NCI-H510A (cell line): ENCODE measurements at places on chromosomes 13 and 19.

GRCh38 chr19:49343123-49343522 lies 7.9 kb downstream of the CD37 start:
- DNase-seq, result no peak

DNA sequence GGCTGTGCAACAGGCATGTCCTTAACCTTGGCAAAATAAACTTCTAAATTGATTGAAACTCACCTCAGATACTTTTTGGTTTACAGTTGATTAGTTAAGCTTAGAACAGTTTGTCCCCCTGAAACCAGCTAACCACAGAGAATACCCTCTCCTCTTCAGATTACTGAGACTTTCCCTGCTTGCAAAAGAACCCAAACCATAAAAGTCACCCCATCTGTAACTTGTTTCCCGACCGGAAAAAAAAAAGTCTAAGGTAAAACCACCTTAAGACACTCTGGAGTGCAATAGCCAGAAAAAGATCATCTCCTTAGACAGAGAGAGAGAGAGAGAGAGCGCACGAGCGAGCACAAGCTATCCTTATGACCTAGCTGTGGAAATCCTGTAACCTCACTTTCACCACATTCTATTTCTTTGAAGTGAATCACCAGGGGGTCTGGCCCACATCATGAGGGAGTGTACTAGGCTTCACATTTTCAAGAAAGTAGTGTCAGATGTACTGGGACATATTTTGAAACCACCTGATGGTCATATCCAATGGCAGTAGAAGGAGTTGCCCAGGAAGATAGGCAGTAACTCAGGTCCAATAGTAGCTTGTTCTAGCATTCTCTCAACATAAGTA lies 11.1 kb upstream of the GTF2F2 start:
- DNase-seq, result no peak

DNA sequence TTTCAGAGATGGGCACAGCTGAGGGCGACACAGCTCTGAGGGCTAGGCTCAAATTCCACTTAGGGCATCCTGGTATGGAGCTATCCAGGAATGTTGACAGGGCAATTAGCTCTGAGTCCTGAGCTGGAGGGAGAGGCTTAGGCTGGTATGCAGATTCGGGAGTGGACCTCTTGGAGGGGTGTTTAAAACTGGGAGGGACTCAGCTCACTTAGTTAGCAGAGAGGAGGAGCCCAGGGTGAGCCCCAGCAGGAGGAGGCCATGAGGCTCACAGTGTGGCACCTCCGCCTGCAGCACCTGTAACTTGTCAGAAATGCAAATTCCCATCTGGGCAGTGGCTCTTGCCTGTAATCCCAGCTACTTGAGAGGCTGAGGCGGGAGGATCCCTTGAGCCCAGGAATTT lies 10.2 kb upstream of the NOP53 start:
- DNase-seq, result no peak

- DNase-seq, result no peak
These were observed 9.4 kb downstream of the SIRT6 start for GRCh38 chr19:4172861-4173473.

GRCh38 chr13:42056146-42056545 lies 7.7 kb downstream of the DGKH start:
- DNase-seq, result no peak

GRCh38 chr19:827710-828321 lies at the start of gene AZU1:
Gene AZU1 (plus strand): TSS chr19:827837. CDS start chr19:827847, 10 bp downstream.
- DNase-seq, result no peak

- no peak for DNase-seq
These were observed 4.7 kb downstream of the ALOX5AP start for GRCh38 chr13:30739761-30740642.

DNA sequence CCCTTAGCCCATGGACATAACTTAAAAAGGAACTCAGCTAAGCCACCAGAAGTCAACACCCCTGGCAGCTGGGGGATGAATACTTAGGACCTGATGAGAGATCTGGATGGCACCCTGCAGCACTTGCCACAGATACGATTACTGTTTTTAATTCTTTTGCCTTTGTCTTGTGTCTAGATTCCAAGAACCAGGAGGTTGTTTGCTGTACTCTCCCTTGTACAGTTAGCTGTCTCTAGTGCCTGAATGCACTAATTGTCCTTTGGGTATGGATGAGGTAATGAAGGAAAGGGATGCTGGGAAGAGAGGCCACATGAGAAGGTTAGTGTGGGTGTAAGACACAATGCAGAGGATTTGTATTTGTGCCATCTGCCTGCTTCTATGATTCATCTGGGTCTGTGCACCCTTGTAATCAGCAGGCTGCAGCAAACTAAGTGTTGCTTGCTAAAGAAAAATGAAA lies 385.8 kb downstream of the KCNRG start:
- no peak for DNase-seq

DNA sequence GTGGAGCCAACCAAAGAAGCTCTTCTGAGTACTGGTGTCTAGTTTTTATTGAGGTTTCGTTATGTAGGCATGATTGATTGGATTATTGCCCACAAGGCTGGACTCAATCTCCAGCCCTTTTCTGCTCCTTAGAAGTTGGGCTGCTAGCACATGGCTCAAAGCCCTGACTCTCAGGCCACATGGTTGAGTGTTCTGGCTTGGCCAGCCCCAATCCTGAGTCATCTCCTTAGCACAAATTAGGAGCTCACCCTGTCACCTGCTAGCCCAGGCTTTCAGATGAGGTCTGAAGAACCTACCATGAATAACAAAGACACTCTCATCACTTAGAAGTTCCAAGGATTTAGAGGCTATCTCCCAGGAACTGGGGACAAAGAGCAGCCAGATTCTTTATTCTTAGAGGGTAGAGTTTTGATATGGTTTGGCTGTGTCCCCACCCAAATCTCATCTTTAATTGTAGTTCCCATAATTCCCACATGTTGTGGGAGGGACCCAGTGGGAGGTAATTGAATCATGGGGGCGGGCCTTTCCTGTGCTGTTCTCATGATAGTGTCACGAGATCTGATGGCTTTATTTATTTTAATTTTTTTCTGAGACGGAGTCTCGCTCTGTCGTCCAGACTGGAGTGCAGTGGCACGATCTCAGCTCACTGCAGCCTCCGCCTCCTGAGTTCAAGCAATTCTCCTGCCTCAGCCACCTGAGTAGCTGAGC lies 11.3 kb downstream of the DPY19L3 start:
- DNase-seq, result no peak

DNA sequence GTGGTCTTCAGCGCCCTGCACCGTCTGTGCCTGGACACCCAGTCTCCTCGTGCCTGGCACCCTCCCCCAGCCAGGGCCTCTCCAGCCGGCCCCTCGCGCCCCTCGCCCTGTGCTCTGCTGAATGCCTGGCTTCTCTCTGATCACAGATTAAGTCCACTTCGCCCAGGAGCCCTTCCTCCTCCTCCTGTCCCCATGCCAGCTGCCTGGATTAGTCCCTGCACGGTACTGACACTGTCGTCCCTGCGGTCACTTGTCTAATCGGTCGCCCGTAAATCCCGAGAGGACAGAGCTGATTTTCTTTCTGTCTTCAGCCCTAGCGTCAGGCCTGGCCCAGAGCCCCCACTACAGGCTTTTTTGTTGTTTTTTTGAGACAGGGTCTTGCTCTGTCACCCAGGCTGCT lies 6.6 kb downstream of the THOP1 start:
- no peak for DNase-seq

GRCh38 chr13:41013835-41014234 lies 5.3 kb downstream of the ELF1 start:
- DNase-seq, result no peak

GRCh38 chr19:41957838-41958366 lies 1.2 kb downstream of the RABAC1 start:
- peak; percentile 72 for DNase-seq

- peak; percentile 36 for DNase-seq
These were observed 42.6 kb upstream of the ADGRL1 start for GRCh38 chr19:14248578-14249011.

- no peak for DNase-seq
These were observed 59.3 kb downstream of the ATP11A start for GRCh38 chr13:112748947-112749735.

GRCh38 chr19:28595722-28596480 lies 617.0 kb downstream of the UQCRFS1 start:
- no peak for DNase-seq

GRCh38 chr19:1445932-1446712 lies 3.8 kb upstream of the APC2 start:
- DNase-seq, result no peak

GRCh38 chr13:97567510-97568243 lies 133.7 kb downstream of the RAP2A start:
- DNase-seq, result no peak

DNA sequence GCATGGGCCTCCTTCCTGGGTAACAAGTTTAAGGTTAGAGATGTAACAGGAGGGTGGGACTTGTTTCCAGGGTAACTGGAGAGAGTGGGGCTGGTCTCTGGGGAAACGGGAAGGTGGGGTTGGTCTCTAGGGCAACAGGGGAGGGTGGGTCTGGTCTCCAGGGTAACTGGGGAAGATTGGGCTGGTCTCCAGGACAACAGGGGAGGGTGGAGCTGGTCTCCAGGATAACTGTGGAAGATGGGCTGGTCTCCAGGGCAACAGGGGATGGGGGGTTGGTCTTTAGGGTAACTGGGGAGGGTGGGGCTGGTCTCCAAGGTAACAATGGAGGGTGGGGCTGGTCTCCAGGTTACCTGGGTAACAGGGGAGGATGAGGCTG lies 36.5 kb downstream of the SPTBN4 start:
- DNase-seq, result no peak

DNA sequence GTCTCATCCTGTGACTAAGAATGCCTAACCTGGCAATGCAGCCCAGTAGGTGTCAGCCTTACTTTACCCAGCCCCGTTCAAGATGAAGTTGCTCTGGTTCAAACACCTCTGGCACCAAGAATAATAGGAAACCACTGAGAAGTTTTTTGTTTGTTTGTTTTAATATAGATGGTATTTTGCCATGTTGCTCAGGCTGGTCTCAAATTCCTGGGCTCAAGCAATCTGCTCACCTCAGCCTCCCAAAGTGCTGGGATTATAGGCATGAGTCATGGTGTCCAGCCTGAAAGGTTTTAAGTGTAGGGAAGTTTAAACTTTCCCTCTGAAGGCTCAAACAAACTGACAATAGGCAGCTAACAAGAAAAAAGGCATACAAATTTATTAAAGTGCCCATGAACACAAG lies 51.2 kb upstream of the ABCC4 start:
- DNase-seq, result no peak

- DNase-seq, result peak; percentile 24
These were observed 111.1 kb downstream of the STARD13 start for GRCh38 chr13:33174491-33174890.

- no peak for DNase-seq
These were observed 753 bp downstream of the ZNF235 start for GRCh38 chr19:44303976-44304568.
